Kidney tubule cell (primary cell): ENCODE measurements at places on chromosomes 12 and 14.

DNA sequence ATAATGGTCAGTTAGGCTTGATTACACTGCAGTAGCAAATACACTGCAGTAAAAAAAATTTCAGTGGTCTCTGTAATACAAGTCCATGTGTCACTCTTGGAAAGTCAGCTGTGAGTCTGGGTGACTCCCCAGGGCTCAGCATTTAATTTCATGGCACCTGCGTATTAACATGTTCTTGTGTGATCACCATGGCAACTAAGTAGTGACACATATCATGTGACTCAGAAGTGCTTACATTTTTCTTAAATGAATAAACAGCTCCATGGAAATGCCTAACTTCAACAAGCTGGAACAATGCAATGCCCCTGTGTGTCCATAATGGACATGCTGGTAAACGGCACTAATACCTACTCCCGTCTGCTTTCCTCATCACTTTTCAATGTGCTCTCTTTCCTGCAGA, 88.5 kb upstream of the ANO4 start:
- peak; percentile 99 for DNase-seq

GRCh38 chr12:116157845-116158267, 119.6 kb downstream of the MED13L start:
- no peak for DNase-seq

- peak; percentile 19 for DNase-seq
Measured at GRCh38 chr12:32062881-32063280, 43.8 kb upstream of the BICD1 start.

DNA sequence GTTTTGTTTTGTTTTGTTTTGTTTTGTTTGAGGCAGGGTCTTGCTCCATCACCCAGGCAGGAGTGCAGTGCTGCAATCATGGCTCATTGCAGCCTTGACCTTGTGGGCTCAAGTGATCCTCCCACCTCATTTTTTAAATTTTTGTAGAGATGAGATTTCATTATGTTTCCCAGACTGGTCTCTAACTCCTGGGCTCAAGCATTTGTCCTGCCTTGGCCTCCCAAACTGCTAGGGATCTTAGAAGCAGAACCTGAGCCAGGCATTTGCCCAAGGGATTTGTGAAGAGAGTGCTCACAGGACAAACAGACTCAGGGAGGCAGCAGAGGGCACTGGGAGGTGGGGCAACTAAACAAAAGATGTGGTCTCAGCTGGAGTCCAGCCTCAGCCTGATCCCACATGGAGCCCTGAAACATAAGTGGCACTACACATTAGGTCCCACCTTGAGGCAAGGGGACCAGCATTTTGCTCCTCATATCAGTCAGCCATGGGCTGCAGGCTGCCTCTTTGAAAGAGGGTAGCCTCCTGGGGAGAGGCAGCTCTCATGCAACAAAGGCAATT, 86.2 kb upstream of the CMKLR1 start:
- DNase-seq, result no peak

DNA sequence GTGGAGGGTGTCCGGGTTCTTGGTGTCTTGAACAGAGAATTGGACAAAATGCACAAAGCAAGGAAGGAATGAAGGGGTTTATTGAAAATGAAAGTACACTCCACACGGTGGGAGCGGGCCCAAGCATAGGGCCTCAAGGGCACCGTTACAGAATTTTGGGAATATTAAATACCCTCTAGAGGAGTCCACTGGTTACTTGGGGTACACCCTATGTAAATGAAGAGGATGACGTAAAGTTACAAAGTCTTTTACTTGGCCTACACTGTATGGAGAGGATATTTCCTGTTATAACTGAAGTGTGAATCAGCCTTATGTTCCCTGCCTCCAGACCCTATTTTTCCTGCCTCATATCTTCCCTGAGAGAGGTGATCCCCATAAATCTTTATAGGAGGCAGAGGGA, 102.6 kb downstream of the RIN3 start:
- DNase-seq, result no peak

DNA sequence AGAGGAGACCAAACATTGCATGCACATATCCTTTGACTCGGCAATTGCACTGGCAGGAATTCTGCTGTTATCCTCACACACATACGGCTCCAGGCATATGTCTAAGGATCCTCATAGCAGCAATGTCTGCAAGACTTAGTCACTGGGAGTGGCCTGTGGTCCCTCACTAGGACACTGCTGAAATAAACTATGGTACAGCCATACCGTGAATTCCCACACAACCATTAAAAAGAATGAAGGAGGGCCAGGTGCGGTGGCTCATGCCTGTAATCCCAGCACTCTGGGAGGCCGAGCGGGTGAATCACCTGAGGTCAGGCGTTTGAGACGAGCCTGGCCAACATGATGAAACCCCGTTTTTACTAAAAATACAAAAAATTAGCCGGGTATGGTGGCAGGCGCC, 105.1 kb downstream of the ZFP36L1 start:
- DNase-seq, result peak; percentile 97

- no peak for DNase-seq
Measured at GRCh38 chr12:3296409-3296701, 194.6 kb upstream of the PRMT8 start.

DNA sequence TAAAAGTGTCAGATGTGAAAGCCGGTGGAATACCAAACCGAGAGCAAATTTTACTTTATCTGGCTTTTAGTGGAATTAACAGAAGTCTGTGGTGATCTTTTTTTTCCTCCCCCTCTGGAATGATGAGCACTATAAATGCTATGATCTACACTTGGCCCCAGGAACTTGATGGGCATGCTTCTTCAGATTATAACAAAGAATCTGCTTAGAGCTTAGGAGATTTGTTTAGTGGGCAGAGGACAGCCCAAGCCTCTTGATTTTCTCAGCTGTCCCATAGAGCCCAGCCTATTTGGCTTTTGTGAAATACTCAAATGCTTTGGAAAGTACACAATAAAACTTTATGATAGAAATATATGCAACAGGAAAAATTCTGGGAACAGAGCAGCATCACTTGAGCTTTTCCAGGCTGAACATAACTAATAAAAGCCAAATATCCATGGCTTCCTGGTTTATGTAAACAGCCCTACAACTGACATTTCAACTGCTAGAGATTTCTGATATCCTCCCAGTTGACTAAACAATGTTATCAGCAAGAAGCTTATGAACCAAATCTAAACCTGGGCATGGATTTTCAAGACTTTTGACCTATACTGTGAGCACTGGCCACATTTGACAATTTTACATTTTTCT, 149.6 kb downstream of the PLXNC1 start:
- DNase-seq, result no peak

DNA sequence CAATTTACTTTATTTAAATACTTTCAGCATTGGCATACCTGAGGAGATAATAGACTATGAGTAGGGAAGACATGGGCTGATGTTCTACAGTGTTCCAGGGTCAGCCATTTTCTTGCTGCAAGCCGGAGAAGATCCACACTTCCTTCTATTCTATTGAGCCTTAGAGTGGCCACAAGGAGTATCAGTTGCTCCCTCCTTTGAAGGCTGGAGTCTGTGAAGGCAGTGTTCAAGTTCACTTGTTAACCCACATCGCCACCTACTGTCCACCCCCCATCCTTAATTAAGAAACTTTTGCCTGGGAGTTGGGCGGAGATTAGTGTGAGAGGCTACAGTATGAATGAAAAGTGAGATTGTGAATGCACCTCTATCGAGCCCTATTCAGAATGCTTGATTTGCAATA, 666.6 kb downstream of the NRXN3 start:
- peak; percentile 78 for DNase-seq

GRCh38 chr14:101228949-101229541, 325.5 kb upstream of the RTL1 start:
- no peak for DNase-seq

GRCh38 chr12:81597928-81598604, 161.1 kb downstream of the PPFIA2 start:
- DNase-seq, result peak; percentile 26

GRCh38 chr14:38964630-38965029, 138.4 kb downstream of the SEC23A start:
- peak; percentile 56 for DNase-seq

DNA sequence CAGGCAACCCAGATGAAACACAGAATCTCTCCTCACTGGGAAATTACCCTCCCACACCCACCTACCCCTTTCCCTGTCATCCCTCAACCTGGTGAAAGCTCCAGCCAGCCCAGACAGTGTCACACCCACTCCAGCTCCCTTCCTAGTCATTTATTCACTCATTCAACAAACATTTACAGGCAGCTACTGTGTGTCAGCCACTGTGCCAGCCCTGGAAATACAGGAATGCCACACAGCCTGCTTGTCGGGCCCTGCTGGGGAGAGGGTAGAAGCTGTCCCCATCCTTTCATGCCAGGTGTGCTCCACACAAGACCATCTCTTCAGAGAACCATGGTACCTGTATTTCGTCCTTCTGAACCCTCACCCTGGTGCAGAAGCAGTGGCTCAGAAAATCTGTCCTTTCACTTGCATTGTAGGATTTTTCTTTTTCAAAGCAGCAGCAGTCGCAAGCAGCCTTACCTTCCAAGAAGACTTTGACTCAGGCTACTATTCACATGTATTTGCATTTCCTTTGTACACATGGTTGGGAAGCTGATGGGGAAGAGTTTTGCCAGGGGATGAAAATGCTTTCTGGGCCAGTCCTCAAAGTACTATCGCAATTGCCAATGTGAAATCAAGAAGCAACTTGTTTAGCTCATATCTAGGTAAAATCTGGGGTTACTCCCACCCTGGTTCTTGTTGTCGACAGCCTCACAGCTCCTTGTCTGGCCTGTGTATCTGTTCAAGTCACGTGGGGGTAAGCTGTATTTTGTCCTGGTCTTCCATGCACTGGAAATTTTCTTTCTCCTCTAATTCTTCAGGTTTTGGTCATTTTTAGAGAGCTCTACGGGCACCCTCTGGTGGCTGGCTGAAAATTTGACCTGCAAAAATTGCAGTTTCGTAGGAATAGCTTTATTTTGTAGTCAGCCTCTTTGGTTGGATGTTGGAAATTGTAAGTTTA, 147.4 kb upstream of the EGLN3 start:
- peak; percentile 86 for DNase-seq

GRCh38 chr12:28937196-28937595, 211.9 kb upstream of the FAR2 start:
- peak; percentile 66 for DNase-seq

GRCh38 chr14:76373456-76373855, 2.5 kb upstream of the ESRRB start:
- no peak for DNase-seq

- no peak for DNase-seq
Measured at GRCh38 chr12:57134949-57135348, 6.7 kb downstream of the LRP1 start.

DNA sequence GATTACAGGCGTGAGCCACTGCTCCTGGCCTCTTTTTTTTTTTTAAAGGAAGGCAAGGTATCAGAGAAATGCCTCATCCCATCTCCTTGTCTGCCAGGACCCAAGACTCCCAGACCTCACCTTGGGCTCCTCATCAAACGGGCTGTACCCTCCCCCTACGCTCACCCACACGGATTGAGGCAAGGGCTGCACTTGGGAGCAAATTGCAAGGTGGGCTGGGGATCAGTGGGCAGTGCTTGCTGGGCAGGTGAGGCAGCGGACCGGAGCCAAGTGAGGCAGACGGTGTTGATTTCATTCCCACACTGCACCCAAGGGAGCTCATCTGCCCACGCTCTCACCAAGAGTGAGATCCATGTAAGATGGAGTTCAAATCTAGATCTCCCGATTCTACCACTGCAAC, 41.0 kb upstream of the DICER1 start:
- DNase-seq, result no peak

GRCh38 chr12:20140751-20141150, 227.6 kb upstream of the PDE3A start:
- no peak for DNase-seq

DNA sequence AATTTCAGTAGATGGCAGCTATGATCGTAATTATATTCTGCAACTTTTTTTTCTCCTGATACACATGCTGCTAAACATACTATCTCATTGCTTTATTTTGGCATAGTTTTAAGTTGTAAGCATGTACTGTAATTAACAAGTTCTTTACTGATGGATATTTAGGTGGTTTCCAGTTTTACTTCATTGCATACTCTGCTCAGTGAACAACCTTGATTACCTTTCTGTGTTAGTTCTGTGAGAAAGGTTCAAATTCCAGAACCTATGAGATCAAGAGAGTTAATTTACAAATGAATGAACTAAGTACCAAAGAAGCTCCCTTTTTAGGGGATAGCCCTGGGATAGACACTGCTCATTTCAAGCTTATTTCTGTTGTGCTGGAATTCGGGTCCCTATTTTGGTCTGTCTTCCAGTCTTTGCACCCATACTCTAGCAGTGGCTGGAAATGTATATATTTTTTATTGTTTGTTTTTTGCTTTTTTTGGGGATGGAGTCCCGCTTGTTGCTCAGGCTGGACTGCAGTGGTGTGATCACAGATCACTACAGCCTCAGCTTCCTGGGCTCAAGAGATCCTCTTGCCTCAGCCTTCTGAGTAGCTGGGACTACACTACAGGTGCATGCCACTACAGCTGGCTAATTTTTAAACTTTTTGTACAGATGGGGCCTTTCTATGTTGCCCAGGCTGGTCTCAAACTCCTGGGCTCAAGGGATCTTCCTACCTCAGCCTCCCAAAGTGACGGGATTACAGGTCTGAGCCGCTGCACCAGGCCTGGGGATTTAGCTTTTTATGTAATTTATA, 10.6 kb downstream of the PAPOLA start:
- DNase-seq, result no peak

DNA sequence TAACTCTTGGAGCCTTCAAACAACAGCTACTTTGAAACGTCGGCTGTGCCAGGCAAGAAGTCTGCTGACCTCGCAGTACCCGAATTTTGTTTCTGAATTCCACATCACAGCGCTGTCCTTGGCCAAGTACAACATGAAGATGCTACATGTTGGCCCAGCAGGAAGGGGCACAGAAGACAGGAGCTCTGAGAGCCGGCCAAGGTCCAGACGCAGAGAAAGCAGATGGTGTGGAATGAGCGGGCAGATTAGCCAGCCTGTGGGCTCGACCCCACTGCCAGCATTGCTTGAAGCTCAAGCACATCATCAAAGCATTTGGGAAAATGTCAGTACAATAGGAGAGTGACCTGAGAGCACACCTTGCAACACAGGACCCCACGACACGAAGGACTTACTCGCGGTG, 64.5 kb downstream of the FZD10 start:
- no peak for DNase-seq

DNA sequence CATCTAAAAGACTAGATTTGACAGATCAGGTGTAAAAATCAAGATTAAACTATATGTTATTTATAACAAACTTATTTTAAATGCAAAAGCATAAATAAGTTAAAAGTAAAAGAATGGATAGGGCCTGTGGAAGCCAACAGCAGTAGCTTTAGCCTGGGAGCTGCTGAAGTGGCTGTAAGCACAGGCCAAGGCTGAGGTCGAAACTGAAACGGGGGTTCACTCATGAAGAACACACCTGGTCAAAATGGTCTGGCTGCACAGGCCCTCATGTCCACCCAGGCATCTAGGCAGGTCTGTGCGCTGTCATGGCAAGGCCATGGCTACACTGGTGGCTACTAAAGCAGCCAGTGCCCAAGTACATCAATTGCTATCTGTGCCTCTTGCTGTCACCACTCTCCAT, 23.1 kb downstream of the CATSPERB start:
- no peak for DNase-seq

GRCh38 chr12:18521461-18521860, 216.4 kb downstream of the PLCZ1 start:
- no peak for DNase-seq
